NCI-H1092 (cell line): ENCODE measurements at places on chromosomes 4 and X.

DNA sequence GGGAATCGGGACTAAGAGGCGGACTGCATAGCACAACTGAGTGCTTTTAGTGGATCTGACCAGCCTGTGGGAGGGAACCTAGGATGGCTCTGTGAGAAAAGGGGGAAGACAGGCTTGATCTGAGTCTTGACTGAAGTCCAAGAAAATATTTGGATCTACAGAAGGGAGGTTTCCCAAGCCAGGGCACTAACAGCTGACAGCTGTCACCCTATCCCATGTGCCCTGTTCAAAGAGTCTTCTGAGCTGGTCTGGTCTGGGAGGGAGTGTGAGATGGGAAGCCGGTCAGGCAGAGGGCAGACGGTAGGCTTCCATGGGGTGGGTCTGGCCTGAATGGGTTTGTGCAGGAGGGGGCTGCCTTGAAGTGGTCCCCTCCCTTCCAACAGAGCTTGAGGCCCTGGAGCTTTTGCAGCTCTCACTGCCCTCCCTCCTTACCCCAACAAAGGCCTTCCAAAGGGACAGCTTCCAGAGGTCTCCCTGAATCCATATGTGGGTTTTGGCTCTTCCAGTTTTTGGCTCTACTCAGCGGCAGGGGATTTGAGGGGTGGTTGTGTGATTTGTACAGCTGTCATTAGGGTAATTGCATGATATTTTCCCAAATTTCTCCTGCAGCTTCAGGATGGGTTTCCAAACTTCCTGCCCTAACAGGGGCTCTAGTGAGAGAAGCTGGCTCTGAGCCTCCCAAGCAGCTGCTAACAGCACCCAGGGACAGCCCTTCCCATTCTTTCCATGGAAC is 643.7 kb downstream of the BCOR start:
- DNase-seq, result no peak

DNA sequence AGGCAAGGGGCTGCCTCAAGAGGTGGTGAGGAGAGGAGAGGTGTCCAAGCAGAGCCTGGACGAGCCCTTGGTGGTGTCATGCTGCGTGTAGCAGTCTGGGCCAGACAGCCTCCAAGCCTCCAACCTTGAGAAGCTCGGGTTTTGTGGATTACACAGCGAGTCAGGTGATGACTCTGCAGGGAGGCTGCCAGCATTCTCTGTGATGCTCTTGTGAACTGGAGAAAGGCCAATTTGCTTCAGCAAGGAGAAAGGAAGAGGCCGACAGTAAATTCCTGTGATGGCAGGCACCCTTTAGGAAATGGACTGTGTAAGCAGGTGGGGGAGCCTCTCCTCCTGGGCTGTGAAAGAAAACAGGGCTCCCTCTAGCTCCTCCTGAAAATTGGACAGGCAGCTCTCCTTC is 36.0 kb upstream of the CD99L2 start:
- no peak for DNase-seq

- DNase-seq, result no peak
Observed at GRCh38 chr4:88828842-88829571, 131.4 kb upstream of the NAP1L5 start.

GRCh38 chr4:150852216-150852615 is 162.9 kb downstream of the LRBA start:
- no peak for DNase-seq

DNA sequence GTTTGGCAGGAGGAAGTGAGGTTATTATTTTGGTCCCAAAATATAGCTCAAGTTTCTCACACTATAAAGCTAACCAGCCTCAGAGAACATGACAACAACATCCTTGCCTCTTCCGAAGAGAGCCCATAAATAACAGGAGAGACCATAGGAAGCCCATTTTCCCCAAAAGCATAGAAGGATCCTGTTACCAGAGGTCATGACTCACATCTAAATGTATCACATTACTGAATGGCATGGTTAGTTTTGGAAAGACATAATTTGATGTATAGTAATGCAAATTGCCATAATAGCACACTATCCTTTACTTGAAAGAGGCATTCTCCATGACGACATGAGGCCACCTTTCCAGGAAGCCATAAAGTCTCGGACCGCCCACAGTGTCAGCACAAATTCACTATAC is 238.8 kb upstream of the GRIA3 start:
- DNase-seq, result no peak

DNA sequence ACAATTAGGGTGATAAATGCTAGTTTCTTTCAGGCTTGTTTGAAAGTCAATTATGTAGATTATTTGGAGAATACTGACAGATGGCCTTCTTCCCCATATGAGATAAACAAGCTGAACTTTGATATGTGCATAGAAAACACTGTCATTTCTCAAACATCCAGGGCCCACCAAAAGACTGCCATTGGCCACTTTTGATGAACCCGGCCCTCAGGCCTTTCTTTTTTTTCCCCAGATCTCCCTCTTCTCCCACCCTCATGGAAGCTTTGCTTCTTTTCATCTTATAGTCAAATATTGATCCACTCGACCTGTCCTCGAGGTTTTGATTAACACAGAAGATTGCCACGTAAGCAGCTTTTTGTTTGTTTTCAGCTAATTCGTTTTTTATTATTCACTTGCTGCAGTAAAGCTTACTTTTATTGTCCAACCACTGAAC is 377.4 kb downstream of the SMARCA1 start:
- DNase-seq, result no peak

DNA sequence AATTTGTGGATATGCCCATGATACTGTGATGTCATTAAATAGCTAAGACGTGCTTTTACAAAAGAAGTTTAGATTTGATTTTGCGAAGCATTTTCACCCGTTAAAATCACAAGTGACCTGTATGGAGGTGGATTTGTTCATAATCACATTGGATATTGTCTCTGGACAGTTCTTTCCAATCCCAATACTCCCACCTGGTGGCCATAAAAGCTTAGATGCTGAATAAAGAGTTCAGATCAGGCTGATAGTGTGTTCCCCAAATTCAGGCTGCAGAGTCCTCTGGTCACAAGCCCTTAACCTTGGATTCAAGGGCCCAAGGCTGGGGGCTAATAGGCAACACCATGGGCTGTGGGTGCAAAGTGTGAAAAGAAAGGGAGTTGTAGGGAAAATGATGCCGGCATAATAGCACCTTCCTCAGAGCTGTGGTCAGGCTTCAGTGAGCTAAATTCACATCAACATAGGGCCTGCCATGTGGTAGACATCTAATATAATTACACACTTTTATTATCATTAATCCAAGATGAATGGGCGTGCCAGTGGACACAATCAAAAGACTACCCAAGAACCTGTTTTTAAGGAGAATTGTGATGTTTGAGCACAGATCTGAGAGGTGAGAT is 28.1 kb downstream of the SMIM43 start:
- peak; percentile 24 for DNase-seq

DNA sequence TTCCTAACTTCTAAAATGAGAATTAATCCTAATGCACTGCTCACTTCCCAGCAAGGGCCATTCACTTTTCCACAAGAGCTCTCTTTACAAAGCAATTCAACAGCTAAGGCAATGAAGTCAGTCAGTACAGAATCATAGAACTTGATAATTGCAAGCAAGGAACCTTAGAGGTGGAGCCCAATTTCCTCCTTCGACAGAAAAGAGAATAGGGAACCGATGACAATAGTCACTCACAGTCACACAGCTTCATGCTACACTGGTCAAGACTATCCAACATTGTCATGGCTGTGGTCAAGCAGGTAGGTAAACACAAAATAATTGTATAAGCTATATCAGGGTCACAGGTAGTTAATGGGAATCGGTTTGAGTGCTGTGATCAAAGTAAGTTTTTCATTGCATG is 90.0 kb downstream of the ELOVL6 start:
- no peak for DNase-seq

DNA sequence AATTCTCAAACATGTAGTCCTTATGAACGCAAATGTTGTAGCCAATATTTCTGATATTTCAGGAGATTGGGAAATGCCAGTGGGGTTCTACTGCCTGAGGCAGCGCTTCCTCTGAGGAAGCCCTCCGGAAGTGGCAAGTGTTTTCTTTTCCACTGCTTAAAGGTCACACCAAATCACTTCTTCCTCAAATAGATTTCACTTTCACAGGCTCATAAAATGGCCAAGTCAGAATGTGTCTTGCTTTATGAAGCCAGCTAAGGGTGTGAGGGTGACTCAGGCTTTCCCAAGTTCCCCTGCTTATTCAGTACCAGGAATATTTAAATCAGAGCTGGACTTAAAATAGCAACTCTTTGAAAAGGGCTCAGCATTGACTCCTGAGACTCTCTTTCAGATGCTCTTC is 514.2 kb upstream of the DIPK2B start:
- no peak for DNase-seq

- no peak for DNase-seq
Observed at GRCh38 chrX:113973706-113974105, 610.2 kb upstream of the HTR2C start.

GRCh38 chrX:78199851-78200250 is 60.4 kb upstream of the TAF9B start:
- DNase-seq, result no peak

DNA sequence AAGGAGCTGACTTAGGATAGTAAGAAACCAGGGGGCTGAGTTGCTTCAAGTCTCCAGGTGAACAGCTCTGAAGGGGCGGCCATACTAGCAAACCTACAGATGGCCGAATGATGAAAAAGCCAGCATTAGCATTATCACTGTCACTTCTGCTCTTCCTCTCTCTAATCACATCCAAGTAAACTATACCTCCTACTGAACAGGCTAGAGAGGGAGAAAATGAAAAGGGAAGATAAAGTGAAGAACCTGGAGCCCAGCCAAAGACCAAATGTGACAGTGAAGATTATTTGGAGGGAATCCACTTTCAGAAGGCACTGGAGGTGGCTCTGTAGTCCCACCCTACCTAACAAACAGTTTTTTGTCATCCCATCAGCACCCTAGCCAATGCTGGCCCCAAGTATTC is 50.4 kb upstream of the PRPS1 start:
- no peak for DNase-seq

DNA sequence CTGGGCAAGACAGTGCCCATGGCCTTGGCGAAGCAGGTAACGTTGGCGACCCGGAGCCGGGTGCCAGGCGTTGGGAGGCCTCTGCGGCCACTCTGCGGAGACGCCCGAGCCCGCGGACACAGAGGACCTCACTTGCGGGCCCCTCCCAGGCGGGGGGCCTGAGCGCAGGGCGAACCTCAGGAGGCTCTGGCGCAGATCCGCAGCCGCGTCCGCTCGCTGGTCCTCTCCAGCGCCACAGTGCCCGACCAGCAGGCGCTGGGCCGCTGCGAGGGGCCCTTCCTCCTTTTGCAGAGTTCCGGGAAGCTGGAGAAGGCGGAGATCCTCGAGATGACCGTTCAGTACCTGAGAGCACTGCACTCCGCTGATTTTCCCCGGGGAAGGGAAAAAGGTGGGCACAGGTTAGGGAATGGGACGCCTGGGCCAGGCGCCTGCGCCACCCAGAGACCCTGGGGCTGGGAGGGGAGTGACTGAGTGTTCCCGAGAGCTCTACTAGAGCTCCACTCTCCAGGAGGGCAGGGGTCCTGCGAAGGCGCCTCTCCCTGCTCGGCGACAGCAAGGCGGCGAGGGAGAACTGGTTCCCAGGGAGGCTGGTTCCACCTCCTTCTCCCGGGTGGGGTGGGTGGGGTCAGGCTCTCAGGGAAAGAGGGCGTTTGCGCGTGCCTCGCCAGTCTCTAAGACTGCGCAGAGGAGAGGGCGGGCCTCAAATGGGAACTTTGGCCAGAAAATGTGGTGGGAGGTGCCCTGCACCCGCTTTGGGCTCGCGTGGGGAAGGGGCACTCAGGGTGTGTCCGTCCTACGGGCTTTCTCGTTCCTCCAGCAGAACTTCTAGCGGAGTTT is 1.4 kb downstream of the HELT start:
- DNase-seq, result no peak

GRCh38 chrX:129781680-129782495 is 2.1 kb downstream of the SASH3 start:
- no peak for DNase-seq

DNA sequence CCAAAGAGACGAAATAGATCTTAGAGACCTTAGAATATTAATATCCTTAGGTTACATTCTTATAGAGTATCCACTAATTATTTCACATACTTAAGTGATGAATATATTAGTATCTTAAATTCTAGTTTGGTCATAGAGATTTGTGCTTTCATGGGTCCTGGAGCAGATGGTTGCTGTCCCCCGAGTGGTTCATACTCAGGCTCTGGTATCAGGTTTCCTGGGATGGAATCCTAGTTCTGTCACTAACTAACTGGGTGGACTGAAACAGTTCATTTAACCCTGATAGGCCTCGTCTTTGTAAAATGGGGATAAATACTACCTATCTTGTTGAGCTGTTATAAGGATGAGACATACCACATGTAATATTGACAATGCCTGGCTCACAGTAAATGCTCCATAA is 264.6 kb downstream of the TENM3 start:
- no peak for DNase-seq

GRCh38 chrX:57595381-57595811 is 3.6 kb downstream of the ZXDB start:
- no peak for DNase-seq

GRCh38 chrX:15448010-15448639 is 45.0 kb downstream of the PIR start:
- no peak for DNase-seq

GRCh38 chr4:183758758-183759447 is 99.8 kb downstream of the TRAPPC11 start:
- DNase-seq, result no peak

DNA sequence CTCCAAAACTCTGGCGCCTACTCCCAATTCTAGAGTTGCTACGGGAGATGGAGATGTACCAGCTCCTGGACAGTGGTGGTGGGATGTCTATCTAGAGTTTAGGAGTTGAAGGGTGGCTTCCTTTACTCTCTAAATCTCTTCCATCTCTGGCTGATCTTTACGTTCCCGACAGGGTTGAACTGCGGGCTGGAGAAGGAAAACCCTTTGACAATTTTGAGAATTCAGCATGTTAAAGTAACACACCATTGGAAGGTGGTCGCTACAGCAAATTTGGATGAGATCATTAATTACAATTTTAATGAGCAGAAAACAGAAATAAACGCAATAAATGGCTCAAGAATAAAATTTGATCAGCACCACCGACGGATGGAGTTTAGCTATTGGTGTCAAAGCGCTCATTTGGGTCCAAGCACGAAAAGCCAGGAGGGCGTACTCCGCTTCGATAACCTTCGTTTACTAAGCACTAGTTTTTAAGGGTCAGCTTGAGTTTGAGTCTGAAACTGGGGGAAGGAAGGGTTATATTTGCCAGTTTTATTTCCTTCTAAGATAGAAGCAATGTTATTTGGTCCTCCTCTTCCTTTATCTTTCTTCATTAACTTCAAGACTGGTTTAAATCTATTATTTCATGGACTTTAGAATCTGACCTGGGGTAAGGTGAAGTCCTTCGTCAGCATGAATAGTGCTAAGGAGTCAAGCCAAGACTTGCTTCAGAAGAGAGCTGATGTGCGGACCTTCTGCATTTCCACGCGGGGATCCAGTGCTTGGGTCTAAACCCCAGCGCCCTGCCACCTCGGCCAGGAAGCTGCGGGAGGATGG is 1.5 kb upstream of the NKX6-1 start:
- no peak for DNase-seq

DNA sequence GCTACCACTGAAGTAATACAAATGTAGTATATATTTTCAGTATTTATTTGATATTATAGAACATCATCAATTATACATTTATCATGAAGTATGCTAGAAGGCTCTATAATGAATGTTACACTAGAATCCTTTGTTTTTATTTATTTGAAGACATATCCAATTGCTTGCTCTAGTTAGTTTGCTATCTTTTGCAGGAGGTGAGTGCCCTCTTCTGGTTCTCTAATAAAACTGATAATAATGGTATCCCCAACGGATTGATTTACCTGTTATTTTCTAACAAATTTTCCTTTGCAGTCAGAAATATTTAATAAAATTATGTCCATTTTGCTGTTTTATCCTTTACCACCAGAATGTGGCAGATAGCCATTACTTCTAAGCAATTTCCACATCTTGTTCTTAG is 274.3 kb upstream of the TACR3 start:
- no peak for DNase-seq
